Endothelial cell of umbilical vein (primary cell): ENCODE measurements at places on chromosomes 13 and 19. TPM values are rescaled to one million over a fixed set of nuclear protein-coding genes. Genes with fewer than 3 reads are reported as not detected.
A peak's percentile ranks its signal among the peaks of the same experiment; 100 is the strongest.

DNA sequence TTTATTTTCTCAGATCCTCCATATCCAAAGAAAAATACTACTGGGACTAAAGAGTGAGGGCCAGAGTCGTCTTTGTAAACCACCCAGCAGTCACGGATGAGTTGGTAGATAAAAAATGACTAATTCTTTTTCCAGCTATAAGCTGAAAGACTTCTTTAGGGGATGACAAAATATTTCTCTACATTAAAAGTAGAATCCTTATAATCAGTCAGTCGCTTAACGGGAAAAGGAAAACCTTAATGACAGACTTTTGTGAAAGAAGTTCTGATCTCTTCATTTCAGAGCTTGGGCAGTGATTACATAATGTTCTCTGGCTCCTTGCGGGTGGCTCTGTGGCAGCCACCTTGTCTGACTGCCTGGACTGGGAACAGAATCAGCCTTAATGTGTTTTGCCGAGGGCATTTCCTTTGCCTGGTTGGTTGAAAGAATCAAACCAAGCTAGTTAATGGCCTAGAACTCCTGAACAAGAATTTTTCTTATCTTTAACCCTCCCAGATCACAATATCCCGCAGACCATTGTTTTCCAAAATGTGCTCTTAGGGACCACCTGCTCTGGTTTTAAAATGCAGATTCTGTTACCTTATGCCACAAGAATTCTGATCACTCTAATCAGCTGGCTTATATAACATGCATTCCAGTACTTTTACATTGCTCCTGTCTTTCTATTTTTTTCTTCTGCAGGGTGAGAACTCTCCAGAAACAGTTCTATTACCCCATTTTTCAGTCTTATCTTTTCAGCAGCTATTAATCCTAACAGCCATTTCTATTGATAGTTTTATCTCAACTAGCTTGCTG lies 2.5 kb downstream of the ITM2B start:
- peak; percentile 61 for DNase-seq

PGLYRP2 gene
- polyA plus RNA-seq: 0.03 and 0.19 TPM in 2 replicates

SLITRK5 gene
- under 0.01 and 0.01 TPM in 2 replicates for polyA plus RNA-seq

GRCh38 chr13:110062777-110063442 lies 244.0 kb downstream of the COL4A1 start:
- DNase-seq: no peak

- DNase-seq: peak; percentile 78
Observed at GRCh38 chr13:107807306-107808073, 407.8 kb downstream of the LIG4 start.

DNA sequence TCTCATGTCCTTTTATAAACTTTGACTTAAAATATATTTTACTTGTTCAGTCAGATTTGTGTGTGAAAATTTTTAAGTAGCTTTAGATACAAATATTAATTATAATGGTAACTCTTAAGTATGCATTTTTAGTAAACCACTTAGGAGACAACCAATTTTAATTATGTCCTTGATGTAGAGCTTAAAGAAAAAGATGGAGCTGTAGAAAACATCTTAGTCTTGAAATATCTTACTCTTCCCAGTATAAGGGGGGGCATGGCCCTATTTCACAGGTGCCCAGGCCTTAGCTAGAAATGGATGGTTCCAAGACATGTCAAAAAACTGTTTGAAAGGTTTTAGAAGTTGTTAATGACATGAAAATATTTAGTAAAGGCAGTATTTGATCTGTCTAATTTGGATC lies 43.4 kb upstream of the CEACAM21 start:
- no peak for DNase-seq

GRCh38 chr13:75764926-75765310 lies 128.8 kb downstream of the LMO7 start:
- DNase-seq: no peak

F7 gene
- polyA plus RNA-seq: not detected in 2 replicates

ZNF226 gene
- 5.9 and 8.8 TPM in 2 replicates for polyA plus RNA-seq

DNA sequence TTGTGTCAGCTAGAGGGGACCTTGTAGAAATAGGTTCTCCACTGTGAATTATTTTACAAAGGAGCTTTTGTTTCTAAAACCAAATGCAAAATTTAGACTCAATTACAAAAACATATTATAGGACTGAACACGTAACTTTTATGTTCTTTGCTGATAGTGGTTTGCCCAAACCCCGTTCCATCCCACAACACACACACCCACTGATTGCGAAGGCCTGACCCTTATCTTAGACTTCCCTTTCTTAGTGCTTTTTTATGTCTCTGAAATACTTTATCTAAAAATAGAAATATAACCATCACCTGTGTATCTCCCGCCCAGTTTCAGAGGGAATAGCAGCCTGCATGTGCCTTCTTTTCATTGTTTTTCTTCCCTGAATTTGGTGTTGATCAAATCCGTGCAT lies 13.0 kb downstream of the CCNA1 start:
- no peak for DNase-seq

AZU1 gene
- polyA plus RNA-seq: 0.12 TPM in 1 of 2 replicates, not detected in the other

- DNase-seq: peak; percentile 94
Observed at GRCh38 chr13:52162279-52163101, 3.1 kb upstream of the NEK3 start.

GRCh38 chr19:4063369-4064148 lies 3.1 kb downstream of the ZBTB7A start:
- DNase-seq: peak; percentile 22

GRCh38 chr13:43031881-43032280 lies 8.5 kb downstream of the DNAJC15 start:
- no peak for DNase-seq

DNA sequence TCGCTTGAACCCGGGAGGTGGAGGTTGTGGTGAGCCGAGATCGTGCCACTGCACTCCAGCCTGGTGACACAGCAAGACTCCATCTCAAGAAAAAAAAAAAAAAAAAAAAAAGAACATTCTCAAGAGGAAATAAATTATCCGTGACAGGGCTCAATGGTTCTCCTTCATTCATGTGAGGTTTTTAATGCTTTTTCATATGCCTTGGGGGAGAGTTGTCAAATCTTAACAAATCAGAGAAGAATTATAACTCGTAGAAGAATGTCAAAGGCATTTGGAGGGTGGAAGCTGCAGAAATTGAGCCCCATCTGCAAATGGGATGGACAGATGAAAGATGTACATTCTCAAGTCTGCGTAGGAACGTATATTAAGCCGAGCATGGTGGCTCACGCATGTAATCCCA lies 34.9 kb upstream of the HOMER3 start:
- DNase-seq: no peak

DNA sequence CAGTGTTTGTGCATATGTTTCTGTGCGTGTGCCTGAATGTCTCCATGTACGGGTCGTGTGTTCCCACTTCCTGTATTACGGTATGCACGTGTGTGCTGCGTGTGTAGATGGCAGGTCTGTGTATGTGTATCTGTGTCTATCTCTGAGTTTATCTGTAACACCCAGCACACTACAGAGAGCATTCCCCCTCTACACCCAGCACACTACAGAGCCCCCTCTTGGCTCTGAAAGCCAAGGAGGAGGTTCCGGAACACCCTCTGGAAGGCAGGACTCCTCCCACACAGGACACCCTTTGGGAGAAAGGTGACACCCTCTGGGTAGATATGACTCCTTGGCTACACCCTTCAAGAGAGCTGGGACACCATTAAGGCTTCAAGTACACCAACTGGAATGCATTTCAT lies 2.1 kb upstream of the ERFL start:
- DNase-seq: no peak

REEP6 gene
- polyA plus RNA-seq: 1.3 and 1.5 TPM in 2 replicates

TEX30 gene
- 8.0 and 12.5 TPM in 2 replicates for polyA plus RNA-seq

DNA sequence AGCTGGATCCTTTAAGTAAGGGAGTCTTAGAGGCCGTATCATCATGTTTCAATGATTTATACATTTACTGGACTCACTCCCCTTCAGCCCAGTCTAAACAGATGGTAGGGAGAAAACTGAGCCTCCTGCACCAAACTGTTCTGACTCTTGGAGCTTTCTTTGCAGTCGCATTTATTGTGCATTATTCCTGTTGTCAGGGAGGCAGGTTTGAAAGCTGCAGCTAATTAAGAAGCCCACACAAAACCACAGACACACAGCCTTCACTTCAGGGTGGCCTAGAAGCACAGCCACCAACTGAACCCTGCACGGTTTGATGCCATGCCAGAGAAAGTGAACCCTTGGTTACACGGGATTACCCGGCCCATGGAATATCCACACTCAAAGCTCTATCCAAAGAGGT lies 911.0 kb downstream of the UQCRFS1 start:
- DNase-seq: no peak

TNPO2 gene
- polyA plus RNA-seq: 98.8 and 104 TPM in 2 replicates

DNA sequence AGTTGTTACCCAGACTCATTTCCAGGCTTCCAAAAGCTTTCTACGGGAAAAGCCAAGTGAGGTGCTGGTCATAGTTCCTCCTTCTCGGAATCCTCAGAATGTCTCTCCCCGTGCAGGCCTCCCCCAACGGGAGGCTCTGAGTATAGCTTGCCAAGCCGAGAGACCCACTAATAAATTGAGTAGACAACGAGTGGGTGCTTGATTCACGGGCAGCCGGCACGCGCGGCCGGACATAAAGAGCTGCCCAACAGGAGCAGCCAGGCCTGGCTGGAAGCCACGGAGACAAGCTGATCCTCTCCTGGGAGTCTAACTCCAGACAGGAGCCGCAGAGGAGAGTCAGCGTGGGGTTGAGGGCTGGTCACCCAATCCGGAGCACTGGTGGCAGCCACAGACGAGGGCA lies 43.4 kb upstream of the MEDAG start:
- DNase-seq: no peak

- no peak for DNase-seq
Observed at GRCh38 chr13:49627831-49628652, at the start of gene ARL11. Gene ARL11, plus strand, starts transcription at chr13:49628507. Its CDS starts 1,941 bp downstream, at chr13:49630448.

GRCh38 chr13:31968473-31968872 lies 63.1 kb upstream of the FRY start:
- DNase-seq: no peak

- DNase-seq: no peak
Observed at GRCh38 chr13:79547211-79548195, 66.5 kb downstream of the NDFIP2 start.

DNA sequence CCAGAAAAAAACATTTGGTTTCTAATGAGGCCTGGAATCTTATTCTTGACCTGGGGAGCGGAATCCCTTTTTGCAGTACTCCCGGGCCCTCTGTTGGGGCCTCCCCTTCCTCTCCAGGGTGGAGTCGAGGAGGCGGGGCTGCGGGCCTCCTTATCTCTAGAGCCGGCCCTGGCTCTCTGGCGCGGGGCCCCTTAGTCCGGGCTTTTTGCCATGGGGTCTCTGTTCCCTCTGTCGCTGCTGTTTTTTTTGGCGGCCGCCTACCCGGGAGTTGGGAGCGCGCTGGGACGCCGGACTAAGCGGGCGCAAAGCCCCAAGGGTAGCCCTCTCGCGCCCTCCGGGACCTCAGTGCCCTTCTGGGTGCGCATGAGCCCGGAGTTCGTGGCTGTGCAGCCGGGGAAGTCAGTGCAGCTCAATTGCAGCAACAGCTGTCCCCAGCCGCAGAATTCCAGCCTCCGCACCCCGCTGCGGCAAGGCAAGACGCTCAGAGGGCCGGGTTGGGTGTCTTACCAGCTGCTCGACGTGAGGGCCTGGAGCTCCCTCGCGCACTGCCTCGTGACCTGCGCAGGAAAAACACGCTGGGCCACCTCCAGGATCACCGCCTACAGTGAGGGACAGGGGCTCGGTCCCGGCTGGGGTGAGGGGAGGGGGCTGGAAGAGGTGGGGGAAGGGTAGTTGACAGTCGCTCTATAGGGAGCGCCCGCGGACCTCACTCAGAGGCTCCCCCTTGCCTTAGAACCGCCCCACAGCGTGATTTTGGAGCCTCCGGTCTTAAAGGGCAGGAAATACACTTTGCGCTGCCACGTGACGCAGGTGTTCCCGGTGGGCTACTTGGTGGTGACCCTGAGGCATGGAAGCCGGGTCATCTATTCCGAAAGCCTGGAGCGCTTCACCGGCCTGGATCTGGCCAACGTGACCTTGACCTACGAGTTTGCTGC lies at the start of gene ICAM4:
Gene ICAM4, plus strand, starts transcription at position 153 of the 935 bp plus-strand sequence. Its CDS starts 58 bp downstream, at position 211.
- DNase-seq: peak; percentile 49

- DNase-seq: peak; percentile 89
Observed at GRCh38 chr19:46283771-46284170, 13.1 kb upstream of the HIF3A start.

DNA sequence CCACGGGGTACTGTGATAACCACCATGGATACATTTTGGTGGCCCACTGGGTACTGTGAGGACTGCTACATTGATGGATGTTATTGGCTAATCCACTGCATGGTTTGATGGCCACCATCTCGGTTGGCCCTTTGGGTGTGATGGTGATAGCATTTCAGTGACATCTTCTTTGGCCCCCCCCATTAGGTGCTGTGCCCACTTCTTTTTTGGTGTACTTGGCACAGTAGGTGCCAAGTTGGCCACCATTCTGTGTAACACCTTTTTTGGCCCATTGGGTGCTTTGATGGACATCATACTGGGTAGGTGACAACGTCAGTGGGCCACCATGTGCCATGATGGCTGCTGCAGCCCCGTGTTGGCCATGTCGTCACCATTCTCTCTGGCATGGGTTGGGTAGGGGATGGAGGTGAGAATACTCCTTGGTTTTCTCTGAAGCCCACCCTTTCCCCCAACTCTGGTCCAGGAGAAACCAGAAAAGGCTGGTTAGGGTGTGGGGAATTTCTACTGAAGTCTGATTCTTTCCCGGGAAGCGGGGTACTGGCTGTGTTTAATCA lies 9.2 kb downstream of the FOXA3 start:
- DNase-seq: no peak

GRCh38 chr19:40413291-40413845 lies at the start of gene PRX:
Gene PRX, minus strand, starts transcription at chr19:40413378. Its CDS starts 5,446 bp downstream, at chr19:40407932.
- DNase-seq: no peak

DNA sequence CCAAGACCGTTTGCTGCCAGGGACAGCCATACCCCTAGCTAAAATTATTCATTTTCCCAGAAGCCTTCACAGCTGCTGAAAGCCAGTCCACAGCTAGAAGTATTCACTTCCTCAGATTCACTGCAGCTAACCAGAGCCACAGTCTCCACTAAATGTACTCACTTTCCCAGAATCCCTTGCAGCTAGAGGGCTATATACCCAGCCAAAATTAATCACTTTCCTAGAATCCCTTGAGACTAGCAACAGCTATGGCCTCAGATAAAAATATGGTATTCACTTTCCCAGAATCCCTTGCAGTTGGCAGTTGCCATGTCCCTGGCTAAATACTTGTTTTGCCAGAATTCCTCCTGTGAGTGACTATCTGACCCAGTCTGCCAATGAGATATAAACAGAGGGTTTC lies 13.8 kb upstream of the MEIS3 start:
- DNase-seq: no peak

B3GNT8 gene
- polyA plus RNA-seq: 3.6 and 4.1 TPM in 2 replicates

- DNase-seq: no peak
Observed at GRCh38 chr19:29324717-29325116, 111.8 kb upstream of the UQCRFS1 start.

- peak; percentile 59 for DNase-seq
Observed at GRCh38 chr13:101523154-101524131, 71.0 kb downstream of the ITGBL1 start.

IER2 gene
- polyA plus RNA-seq: 55.2 and 60.6 TPM in 2 replicates

GRCh38 chr19:2922987-2923386 lies 21.8 kb downstream of the ZNF77 start:
- no peak for DNase-seq

TNFRSF19 gene
- polyA plus RNA-seq: 0.19 and 0.23 TPM in 2 replicates
